Sigmoid colon (tissue), 7 donors: ENCODE measurements at places on chromosomes 4 and X. TPM values are rescaled to one million over a fixed set of nuclear protein-coding genes. Genes with fewer than 3 reads are reported as not detected.
A peak's percentile ranks its signal among the peaks of the same experiment; 100 is the strongest.

GRCh38 chr4:137545461-137545861, 13.2 kb upstream of the PCDH18 start:
- no peaks in the 10 kb centered on the region for H3K4me1 ChIP-seq
- peak; percentile 68 for DNase-seq
- H3K36me3 ChIP-seq, result no peaks in the 10 kb centered on the region
- H3K27me3 ChIP-seq, result no peaks in the 10 kb centered on the region
- no peak overlapping the region for H3K4me3 ChIP-seq
- H3K27ac ChIP-seq, result peak overlapping the region; percentile 48

- DNase-seq, result no peak
- no peak overlapping the region for H3K4me3 ChIP-seq
- H3K36me3 ChIP-seq, result no peaks in the 10 kb centered on the region
- no peak overlapping the region for H3K27ac ChIP-seq
- H3K27me3 ChIP-seq, result no peaks in the 10 kb centered on the region
These were observed 10.6 kb upstream of the HPF1 start for GRCh38 chr4:169768385-169768784.

DNA sequence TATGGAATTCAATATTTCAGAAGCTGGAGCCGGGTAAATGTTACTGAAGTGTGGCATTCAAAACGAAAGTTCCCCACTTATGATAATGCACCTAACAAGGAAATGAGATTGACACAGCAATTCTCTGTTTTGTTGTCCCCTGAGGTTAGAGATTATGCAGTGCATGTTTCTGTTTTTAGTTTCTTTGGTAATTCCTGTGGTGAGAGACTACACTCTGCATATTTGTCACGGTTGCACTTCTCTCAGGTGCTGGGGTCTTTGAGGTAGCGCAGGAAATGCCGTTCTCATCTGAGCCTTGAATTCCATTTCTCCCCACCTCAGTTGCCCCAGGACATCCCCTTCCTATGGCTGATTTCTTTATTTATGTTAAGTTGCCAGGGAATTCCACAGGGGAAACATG, 15.3 kb upstream of the BEND4 start:
- no peak for DNase-seq
- no peak overlapping the region for H3K4me3 ChIP-seq
- no peak overlapping the region for H3K27ac ChIP-seq
- no peaks in the 10 kb centered on the region for H3K27me3 ChIP-seq
- no peaks in the 10 kb centered on the region for H3K36me3 ChIP-seq

DNA sequence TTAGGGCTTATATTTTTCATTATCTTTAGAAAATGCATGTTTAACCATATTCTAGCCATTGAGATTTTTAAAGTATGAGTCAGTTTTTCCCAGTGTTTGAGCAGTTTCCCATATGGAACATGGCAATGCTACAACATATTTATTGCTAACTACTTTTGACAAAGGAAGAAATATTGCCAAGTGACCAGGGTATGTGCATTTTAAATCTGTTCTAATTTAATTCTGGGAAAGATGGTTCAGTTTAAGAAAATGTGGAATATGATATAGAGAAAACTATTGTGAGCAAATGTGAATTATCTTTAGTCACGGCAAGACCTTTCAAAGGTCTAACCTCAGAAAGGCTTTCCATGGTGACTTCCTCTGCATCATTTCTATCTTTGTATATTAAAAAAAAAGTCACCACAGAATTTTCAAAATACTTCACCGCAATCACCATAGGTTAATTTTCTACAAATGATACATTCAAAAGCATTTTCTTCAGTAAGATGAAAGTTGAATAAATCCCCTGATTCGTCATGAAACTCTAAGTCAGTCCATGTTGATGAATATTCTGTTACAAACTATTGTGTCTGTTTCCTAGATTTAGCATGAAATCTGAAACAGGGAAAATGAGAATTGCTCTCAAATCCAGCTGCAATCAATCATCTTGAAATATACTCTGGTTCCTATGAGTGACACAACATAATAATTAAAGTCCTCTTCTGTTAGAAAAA, 2349.0 kb upstream of the TENM3 start:
- no peak overlapping the region for H3K27ac ChIP-seq
- H3K36me3 ChIP-seq, result no peaks in the 10 kb centered on the region
- H3K4me3 ChIP-seq, result no peak overlapping the region
- H3K27me3 ChIP-seq, result no peaks in the 10 kb centered on the region

DNA sequence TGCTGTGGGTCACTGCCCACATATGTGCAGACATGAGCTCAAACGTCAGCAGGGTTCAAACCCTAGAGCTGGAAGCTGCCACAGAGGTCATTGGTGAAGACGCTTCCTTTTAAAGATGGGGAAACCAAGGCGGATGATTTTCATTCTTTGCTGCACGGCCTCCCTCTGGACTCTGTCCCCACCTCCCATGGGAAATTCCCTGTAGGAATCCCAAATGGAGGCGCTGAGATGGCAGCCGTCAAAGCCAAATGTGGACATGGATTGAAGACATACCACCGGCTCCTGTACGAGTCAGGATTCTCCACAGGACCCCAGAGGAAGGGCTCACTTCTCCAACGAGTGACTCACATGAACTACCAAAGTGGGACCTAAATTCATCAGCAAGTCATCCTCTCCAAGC, 286.4 kb downstream of the CRLF2 start:
- DNase-seq, result no peak
- H3K4me3 ChIP-seq, result no peak overlapping the region
- H3K4me1 ChIP-seq, result no peaks in the 10 kb centered on the region
- H3K36me3 ChIP-seq, result no peaks in the 10 kb centered on the region
- H3K27ac ChIP-seq, result no peak overlapping the region
- no peaks in the 10 kb centered on the region for H3K27me3 ChIP-seq

- peak overlapping the region; percentile 52 for H3K4me3 ChIP-seq
- H3K27ac ChIP-seq, result no peak overlapping the region
- peaks cover 19% of the 10 kb centered on the region for H3K27me3 ChIP-seq
These were observed 793 bp downstream of the NALF2 start for GRCh38 chrX:69504626-69505612.

GRCh38 chr4:134668237-134668636, 466.6 kb upstream of the PABPC4L start:
- DNase-seq, result no peak
- no peaks in the 10 kb centered on the region for H3K4me1 ChIP-seq
- H3K4me3 ChIP-seq, result no peak overlapping the region
- H3K36me3 ChIP-seq, result no peaks in the 10 kb centered on the region
- H3K27me3 ChIP-seq, result no peaks in the 10 kb centered on the region

DNA sequence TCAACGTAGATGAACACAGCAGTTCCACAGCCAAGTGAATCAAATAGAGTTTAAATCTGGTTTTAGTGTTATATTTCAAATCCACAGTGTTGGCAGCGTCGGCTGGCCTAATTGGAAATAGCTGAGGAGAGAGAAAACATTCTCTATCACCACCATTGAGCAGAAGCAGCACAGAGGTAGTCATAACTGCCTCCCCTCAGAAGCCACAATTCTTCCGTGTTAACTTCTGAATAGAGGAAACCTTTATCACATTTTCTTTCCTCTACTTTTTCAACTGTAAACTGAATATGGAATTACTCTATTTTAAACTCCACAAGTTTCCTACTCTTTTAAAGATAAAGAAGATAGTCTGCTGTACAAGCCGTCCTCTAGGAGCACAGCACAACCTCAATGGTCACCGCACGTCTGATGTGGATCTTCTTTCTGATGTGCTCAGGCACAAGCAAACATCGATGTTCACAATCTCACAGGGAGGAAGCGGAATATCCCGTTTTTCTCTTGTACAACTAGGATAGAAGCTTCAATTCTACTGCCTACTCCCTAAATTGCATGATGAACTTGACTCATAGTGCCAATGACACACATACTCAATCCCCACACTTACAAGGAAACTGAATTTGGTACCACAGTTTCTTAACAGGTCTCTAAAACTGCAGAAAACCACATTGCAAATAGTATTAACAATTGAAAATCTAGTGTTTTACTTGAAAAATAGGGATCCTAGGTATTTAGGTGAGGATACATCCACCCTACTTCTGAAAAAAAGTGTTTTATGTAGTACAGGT, 217.8 kb upstream of the ETNPPL start:
- H3K36me3 ChIP-seq, result no peaks in the 10 kb centered on the region
- H3K4me3 ChIP-seq, result no peak overlapping the region
- DNase-seq, result no peak
- no peaks in the 10 kb centered on the region for H3K27me3 ChIP-seq
- no peak overlapping the region for H3K27ac ChIP-seq
- H3K4me1 ChIP-seq, result no peaks in the 10 kb centered on the region

DNA sequence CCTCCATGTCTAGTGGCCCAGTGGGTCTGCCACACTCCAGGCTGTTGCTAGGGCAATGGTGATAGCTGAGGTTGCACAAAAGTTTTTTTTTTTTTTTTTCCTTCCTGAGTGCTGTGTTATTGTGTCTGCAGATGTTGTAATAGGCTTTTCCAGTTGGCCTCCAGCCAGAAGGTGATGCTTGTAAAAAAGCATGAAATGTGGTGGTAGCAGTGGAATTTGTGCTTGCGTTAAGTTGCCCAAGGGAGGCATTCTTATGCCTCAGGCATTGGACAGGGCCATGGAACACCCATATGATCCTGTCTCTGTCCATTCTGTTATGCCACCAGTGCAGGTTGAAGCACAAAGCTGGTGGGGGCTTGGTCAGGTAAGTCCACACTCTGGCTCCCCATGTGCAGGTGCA, 660.5 kb upstream of the SPANXN1 start:
- H3K27me3 ChIP-seq, result no peaks in the 10 kb centered on the region
- H3K4me3 ChIP-seq, result no peak overlapping the region
- no peaks in the 10 kb centered on the region for H3K36me3 ChIP-seq
- H3K27ac ChIP-seq, result no peak overlapping the region
- no peak for DNase-seq
- no peaks in the 10 kb centered on the region for H3K4me1 ChIP-seq

DNA sequence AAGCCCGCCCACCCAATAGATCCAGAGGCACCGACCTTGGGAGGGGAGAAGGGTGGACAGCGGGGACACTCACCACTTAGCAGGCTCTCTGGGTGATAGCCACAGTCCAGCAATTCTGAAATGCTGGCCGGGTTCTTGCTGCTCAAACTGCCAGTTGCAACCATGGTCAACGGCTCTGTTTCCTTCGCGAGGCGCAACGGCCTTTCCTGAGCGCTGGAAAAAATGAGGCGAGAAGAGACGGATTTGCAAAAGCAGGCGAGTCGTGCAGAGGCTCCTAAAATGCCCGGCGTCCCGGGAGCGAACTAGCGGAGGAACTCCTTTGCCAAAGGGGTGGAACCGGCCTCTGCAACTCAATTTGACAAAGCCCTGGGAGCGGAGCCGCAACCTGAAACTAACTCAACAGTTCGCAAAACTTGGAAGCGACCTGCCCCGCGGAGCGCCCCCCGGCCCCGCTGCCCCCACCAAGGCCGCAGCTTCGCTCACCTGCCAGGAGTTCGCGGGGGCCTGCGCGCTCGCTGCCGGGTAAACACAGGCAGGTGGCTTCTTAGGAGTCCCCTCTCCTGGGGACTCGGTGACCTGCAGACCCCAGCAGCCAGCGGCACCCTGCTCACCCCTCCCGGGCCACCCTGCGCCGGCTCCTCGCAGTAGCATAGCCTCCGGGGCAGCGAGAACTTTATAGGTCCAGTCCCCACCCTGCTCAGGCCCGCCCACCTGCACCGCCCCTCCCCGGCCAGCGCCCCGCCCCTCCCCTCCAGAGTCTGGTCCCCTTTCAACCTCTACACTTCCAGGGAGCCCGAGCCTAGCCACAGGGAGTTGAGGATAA, at the start of gene DDIT4L:
Gene DDIT4L, minus strand, starts transcription at position 649 of the 823 bp plus-strand sequence. Its CDS starts 485 bp downstream, at position 164.
- H3K27ac ChIP-seq, result peak within 1 kb of the TSS; percentile 50
- H3K4me3 ChIP-seq, result peak within 1 kb of the TSS; percentile 59
- H3K4me1 ChIP-seq, result peaks cover 19% of the 10 kb centered on the region
- peak; percentile 73 for DNase-seq

GRCh38 chr4:143782521-143782920, 82.0 kb upstream of the FREM3 start:
- H3K27me3 ChIP-seq, result no peaks in the 10 kb centered on the region
- no peaks in the 10 kb centered on the region for H3K4me1 ChIP-seq
- H3K27ac ChIP-seq, result no peak overlapping the region
- no peak overlapping the region for H3K4me3 ChIP-seq
- no peak for DNase-seq

- H3K27ac ChIP-seq, result no peak overlapping the region
- H3K36me3 ChIP-seq, result no peaks in the 10 kb centered on the region
- no peak for DNase-seq
- no peak overlapping the region for H3K4me3 ChIP-seq
- no peaks in the 10 kb centered on the region for H3K27me3 ChIP-seq
These were observed 50.7 kb downstream of the MXRA5 start for GRCh38 chrX:3295731-3296130.

- H3K4me1 ChIP-seq, result no peaks in the 10 kb centered on the region
- peak overlapping the region; percentile 37 for H3K27ac ChIP-seq
- H3K27me3 ChIP-seq, result no peaks in the 10 kb centered on the region
- DNase-seq, result peak; percentile 77
- H3K4me3 ChIP-seq, result no peak overlapping the region
- no peaks in the 10 kb centered on the region for H3K36me3 ChIP-seq
These were observed 84.1 kb downstream of the NHS start for GRCh38 chrX:17459008-17459611.

DNA sequence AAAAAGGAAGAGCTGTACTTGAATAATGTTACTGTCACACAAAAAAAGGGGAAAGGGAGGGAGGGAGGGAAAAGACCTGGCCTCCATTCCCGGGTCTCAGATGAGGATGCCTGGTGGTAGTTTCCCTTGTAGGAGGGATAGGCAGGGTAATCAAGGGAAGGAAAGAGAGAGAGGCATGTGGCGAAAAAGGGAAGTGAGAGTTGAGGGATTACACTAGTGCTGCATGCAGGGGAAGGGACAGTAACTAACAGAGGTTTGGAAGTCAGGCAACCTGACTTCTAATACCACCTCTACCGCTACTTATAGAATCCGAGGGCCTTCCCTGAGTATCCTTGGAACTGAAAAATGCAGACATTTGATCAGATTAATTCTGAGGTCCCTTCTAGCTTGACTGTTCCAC, 821.7 kb upstream of the FTHL17 start:
- no peak overlapping the region for H3K4me3 ChIP-seq
- no peaks in the 10 kb centered on the region for H3K27me3 ChIP-seq
- no peaks in the 10 kb centered on the region for H3K4me1 ChIP-seq
- no peaks in the 10 kb centered on the region for H3K36me3 ChIP-seq
- H3K27ac ChIP-seq, result no peak overlapping the region

DNA sequence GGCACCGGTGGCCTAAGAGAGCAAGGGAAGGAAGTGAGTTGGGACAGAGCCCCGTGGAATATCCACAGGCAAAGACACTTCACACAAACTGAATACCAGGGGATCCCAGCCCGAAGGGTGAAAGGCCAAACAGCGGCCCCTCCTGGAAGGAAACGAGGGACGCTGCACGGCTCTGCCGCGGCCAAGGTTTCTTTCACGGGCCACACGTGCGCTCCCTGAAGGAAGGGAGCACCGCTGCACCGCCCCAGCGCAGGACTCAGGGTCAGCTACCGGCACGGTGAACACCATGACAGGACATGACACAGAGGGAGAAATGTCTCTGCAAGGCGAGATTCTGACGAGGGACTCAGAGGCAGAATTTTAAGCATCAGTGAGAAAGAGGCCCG, 31.5 kb upstream of the GTPBP6 start:
- no peak overlapping the region for H3K4me3 ChIP-seq
- H3K36me3 ChIP-seq, result no peaks in the 10 kb centered on the region
- no peaks in the 10 kb centered on the region for H3K27me3 ChIP-seq
- no peak overlapping the region for H3K27ac ChIP-seq
- no peaks in the 10 kb centered on the region for H3K4me1 ChIP-seq

- H3K4me3 ChIP-seq, result no peak overlapping the region
- no peaks in the 10 kb centered on the region for H3K4me1 ChIP-seq
- H3K36me3 ChIP-seq, result no peaks in the 10 kb centered on the region
- DNase-seq, result no peak
- no peak overlapping the region for H3K27ac ChIP-seq
These were observed 187.1 kb upstream of the ARX start for GRCh38 chrX:25202827-25203226.

The RASSF6 gene
- total RNA-seq, result 0.41 TPM

The ENPP6 gene
- 0.66 TPM for total RNA-seq

The UCHL1 gene
- total RNA-seq, result 160 TPM

The DOK7 gene
- total RNA-seq, result not detected

The ARMCX6 gene
- total RNA-seq, result 13.7 TPM

The NPNT gene
- 7.1 TPM for total RNA-seq

The PPP1R2C gene
- not detected for total RNA-seq
